Hippocampal formation (tissue), 2 donors: ENCODE measurements at places on chromosomes 5 and 9.

DNA sequence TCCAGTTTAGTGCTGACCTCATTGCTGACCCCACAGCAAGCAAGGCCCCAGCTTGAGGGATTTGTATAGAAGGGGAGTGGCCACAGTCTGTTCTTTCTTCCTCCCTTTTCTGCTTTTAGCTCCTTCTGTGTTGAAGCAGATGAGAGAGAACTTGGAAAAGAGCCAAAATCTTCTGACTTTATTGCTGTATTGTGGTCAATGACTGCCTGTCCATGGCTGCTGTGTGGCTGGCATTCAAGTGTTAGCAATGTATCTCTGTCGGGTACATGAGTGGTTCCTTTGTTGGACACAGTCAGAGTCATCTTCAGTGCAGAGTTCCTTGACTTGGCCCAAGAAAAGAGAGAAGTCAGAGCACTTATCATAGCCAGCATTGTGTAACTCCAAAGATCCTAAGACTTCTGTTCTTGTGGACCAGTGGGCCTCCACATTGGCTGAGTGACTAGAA lies 154.1 kb downstream of the LRRC70 start:
- DNase-seq: no peak

GRCh38 chr9:135711391-135711790 lies 9.4 kb downstream of the KCNT1 start:
- DNase-seq: no peak

DNA sequence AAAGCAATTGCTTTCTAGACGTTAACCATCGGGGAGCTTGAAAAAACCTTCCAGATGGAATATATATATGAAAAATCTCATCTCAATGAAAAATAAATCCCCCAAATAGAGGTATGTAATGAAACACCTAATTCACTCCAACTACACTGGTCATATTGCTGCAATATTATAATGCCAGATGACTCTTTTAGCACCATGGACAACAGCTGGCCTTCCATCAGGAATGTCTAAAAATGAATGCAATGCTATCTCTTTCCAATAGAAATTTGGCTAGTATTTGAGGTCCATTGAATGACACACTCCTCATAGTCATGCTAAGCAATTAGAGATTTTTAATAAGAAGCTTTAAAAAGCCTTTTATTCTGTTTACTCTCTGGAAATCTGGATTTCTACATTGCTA lies 340.2 kb upstream of the BRINP1 start:
- no peak for DNase-seq

DNA sequence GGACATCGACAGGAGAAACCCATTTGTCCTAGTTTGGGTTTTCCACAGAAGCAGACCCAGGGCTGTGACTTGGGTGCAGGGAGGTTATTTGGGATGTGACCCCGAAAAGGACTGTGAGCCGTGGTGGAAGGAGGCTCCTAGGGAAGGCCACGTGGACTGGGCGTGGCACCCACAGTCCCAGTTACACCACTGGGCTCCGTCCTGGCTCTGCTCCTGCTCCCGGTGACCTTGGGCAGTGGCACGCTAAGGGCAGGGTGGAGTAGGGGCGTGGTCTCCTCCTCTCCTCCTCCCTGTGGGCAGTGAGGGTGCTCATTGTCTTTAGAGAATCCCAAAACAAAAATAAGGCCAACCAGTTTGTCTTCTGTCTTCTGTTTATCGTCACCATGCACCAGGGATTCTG lies 190.1 kb downstream of the GADD45G start:
- no peak for DNase-seq

DNA sequence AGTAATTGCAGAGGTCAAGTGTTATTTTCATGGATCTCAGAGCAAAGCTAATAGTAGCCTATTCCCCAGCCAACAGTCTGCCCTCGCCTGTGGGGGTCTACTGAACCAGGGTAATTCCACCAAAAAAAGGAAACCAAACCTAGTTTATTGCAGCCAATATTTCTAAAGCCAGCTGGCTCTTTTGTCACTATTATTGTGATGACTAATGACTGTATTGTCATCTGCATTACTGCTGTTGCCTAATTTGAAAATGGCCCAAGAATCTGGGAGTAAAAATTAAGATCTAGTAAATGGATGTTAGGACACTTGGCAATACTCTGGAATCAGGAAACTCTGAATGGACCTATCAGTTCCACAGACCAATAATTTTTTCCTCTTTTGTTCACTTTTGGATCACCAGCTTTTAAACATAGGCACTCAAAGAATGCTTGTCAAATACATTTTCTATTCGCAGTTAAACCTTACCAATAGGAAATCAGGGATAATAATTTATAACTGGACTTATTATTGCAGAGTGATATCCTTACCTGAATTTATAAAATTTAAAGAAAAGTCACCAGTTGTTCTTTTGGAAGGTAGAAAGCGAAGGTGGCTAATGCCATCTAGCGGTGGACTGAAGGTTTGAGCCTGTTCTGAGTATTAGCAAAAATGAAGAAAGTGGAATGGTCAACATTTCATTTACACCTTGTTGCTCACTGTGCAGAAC lies 69.2 kb downstream of the SYK start:
- DNase-seq: peak; percentile 30

DNA sequence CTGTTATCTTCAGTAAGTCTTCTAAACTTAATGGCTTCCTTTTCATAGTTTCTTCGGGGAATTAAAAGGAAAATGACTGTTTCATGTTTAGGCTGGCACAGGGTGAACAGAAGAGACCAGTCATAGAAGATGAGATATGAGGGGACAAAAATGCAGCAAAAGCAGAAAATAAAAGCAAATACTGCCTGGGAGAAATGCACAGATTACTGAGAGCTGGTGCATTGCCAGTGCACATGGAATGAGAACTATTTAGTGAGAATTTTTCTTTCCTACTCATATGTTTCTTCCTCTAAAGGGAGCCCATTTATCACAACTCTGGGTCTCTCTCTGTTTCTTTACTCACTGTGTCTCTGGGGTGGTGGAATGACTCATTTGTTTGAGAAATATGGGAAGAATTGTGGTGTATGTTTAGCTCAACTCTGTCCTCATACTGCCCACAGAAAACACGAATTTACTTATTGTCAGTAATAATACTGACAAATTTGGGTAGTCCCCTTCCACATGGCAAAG lies 25.9 kb upstream of the ANKRD55 start:
- DNase-seq: no peak

DNA sequence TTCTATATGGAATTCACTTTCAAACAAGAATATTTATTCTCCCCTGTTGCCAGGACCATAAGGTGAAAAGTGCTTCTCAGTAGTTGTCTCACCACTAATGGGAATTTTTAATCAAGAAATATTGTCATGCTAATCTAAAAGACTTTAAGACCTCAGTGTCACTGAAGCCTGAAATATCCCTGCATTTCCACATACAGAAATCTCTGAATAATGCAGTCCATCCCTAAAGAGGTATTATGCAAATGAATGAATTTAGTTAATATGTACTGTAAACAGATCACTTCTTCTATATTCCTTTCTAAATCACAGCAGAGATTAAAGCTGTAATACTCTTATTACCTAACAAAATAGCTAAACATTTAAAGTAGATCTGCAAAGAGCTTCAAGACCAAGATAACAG lies 531.1 kb upstream of the CDH6 start:
- DNase-seq: no peak

- DNase-seq: no peak
Observed at GRCh38 chr9:105127863-105128220, 116.6 kb upstream of the SLC44A1 start.

DNA sequence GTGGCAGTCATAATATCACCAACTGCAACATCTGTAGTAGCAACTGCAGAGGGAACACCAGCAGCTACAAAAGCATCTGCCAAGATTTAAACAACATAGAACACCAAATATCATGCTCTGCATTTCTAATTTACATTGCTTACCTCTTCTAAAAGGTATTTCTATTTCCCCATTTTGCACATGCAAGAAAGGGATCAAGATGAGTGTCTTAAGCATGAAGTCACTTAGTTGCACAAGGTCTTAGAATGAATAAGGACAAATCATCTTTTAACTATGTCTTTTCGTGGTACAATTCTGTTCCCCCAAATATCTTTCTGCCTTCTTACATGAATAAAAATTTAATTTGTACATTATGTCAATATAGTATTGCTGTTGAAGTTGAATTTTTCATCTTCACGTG lies 1746.4 kb downstream of the EFNA5 start:
- DNase-seq: no peak

- no peak for DNase-seq
Observed at GRCh38 chr9:126146254-126147145, 180.1 kb upstream of the MVB12B start.

- no peak for DNase-seq
Observed at GRCh38 chr5:103108086-103108485, 11.9 kb downstream of the GIN1 start.

DNA sequence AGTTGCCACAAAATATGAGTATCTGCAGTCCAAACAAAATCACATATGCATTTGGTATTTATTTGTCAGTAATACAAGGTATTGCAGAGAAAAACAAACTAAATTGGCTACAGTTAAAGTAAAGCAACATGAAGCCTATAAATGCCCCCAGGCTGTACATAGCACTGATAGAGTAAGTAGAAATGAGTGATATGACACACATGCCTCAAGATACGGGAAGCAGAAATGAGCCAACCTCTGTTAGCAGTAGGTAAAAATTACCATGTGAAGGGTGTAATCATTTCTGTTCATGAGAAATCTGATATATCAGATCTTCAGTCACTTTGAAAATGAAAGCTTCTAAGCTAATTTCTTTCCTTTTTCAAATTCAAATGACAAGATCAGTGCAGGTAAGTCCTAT lies 131.1 kb downstream of the CHSY3 start:
- DNase-seq: no peak

GRCh38 chr5:153711755-153712154 lies 221.3 kb downstream of the GRIA1 start:
- DNase-seq: no peak

DNA sequence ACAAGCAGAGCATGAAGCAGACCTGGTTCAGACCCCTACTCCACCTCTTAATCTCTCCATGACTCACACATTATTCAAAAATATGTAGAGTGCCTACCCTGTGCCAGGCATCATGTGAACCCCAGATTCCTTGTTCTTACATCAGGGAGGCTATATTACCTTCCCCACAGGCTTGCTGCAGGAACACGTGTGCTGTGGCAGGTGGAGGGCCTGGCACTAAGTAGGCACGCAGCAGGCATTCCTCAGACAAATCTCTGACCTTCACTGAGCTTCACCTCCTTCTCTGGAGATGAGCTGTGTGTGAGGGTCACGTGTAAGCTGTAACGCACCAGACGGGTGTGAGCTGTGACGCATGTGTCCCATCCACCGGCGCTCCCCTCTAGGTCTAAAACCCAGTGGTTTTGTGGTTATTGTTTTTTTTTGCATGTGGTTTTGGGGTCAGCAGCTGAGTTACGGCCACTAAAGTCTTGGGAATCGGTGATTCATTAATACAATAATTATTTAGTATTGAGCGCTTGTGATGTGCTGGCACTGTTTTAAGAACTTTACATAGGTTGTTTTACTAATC lies 30.3 kb downstream of the ANGPTL2 start:
- no peak for DNase-seq

DNA sequence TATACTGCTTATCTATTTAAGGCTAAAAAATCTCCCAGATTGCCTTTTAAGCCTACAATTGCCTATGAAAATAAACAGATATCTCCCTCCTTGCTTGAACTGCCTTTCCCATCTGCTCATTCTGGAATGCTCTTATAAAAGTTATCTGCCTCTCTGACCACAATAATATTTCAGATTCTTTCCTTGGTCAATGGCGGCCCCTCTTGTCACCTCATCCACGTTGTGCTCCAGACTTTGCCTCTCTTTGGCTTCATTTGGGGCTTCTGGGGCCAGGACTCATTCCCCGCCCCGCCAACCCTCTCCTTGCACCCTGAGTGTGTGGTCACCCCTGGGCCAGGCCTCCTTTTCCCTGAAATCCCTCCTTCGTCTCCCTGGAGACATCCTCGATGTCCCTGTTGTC lies 110.0 kb upstream of the RPS23 start:
- DNase-seq: no peak

DNA sequence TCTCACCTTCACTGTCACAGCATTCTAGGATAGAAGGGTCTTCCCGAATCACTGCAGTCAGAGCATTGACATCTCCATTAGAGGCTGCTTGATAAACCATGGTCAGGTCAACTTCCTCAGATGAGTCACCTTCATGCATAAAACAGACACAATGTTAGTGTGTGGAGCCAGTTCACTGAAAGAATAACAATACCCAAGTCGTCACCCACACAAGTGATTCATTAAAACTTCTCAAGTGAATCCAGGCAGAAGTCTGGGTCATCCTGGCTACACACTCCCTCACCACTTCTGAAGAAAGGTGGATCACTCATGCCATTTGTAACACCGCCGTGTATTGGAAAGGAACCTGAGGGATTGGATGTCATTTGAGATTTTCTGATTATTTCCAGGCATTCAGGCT lies 49.6 kb downstream of the ANKRD55 start:
- no peak for DNase-seq

GRCh38 chr5:76851728-76852369 lies 2.0 kb downstream of the S100Z start:
- DNase-seq: no peak

- DNase-seq: peak; percentile 27
Observed at GRCh38 chr9:136514022-136514714, 31.3 kb upstream of the SEC16A start.

GRCh38 chr5:91020065-91020800 lies 362.9 kb downstream of the ARRDC3 start:
- no peak for DNase-seq

- DNase-seq: no peak
Observed at GRCh38 chr5:6158974-6159831, 219.1 kb downstream of the MED10 start.

- no peak for DNase-seq
Observed at GRCh38 chr5:79983618-79984017, 7.4 kb downstream of the MTX3 start.

DNA sequence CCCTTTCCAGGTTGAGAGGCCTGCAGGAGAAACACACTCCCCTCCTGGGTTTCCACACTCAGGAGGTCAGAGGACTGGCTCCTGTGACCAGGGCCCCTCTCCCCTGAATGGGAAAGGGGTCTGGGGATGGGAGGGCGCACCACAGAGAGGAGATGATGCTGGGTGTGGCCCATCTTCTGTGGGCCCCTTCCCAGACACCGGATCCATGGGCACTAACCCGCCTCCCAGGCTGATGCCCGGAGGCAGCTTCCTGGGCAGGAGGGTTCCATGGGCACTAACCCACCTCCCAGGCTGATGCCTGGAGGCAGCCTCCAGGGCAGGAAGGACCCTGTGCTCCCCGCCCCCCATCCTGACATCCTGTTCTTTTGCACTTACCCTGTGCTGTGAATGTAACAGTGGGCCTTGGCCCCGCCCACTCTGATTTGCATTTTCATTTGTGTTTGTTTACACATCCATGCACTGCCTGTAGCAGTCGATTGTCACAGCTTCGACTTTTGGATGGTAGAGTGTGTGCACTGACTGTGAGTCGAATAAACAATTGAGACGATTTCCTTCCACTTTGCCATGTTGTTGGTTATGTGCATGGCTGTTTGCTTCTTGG lies 9.3 kb upstream of the DOLPP1 start:
- DNase-seq: no peak

- no peak for DNase-seq
Observed at GRCh38 chr9:382383-382782, 167.7 kb downstream of the DOCK8 start.

GRCh38 chr5:94308442-94308841 lies 310.0 kb downstream of the KIAA0825 start:
- DNase-seq: no peak

- peak; percentile 86 for DNase-seq
Observed at GRCh38 chr5:124651663-124652513, 94.6 kb downstream of the ZNF608 start.

- no peak for DNase-seq
Observed at GRCh38 chr9:119662329-119662728, 293.1 kb upstream of the BRINP1 start.

GRCh38 chr5:9239626-9240025 lies 306.2 kb downstream of the SEMA5A start:
- no peak for DNase-seq

- DNase-seq: peak; percentile 84
Observed at GRCh38 chr9:126307322-126308061, 19.1 kb upstream of the MVB12B start.
